Naive thymus-derived CD8-positive, alpha-beta T cell (primary cell): ENCODE measurements at places on chromosomes 13 and 19. TPM values are rescaled to one million over a fixed set of nuclear protein-coding genes. Genes with fewer than 3 reads are reported as not detected.

- no peak for DNase-seq
- H3K27me3 ChIP-seq = no peaks in the 10 kb centered on the region
- H3K4me3 ChIP-seq = no peak overlapping the region
- H3K36me3 ChIP-seq = no peaks in the 10 kb centered on the region
- H3K4me1 ChIP-seq = peaks cover 2% of the 10 kb centered on the region
- H3K27ac ChIP-seq = no peak overlapping the region
These were observed 337.7 kb downstream of the DNAJC15 start for GRCh38 chr13:43360892-43361610.

DNA sequence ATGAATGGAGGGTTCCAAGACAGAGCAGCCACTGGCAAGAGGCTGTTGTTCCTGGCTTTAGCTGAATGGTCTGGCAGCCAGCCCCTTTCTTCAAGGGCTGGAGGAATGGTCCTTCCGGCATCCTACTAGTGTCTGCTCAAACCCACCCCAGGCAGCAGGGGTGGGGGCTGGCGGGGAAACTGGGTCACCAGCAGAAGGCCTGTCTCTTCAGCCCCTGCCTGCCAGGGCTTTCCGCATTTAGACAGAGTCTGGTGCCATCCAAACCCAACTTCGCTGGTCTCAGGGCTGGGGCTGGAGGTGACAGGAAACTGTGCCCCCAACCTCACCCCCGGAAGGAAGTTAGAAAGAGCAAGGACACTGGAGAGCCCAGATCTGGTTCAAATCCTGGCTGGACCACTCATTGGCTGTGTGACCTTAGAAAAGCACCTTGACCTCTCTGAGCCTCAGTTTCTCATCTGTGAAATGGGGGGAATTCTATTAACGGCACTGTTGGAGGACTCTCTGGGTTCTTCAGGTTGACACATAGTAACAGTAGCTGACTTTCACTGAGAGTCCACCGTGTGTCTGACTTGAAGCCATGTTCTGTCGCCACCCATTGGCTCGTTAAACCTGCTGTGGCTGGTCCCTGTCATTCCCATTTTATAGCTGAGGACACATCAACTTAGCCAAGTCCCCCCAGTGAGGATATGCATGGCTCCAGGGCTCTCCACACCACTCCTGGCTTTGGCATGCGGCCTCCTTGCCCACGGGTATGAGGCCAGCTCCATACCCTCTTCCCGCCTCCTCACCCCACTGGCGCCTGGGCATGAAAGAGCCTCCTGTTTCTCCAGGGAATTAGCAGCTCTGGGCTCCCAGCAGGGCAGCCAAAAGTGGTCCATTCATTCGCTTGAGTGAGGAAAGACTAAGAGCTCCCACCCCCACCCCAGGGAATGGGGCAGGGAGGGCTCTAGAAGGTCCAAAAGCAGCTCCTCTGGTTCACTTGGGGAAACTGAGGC lies 2.5 kb upstream of the NR2C2AP start:
- peaks cover 20% of the 10 kb centered on the region for H3K27me3 ChIP-seq
- no peak overlapping the region for H3K4me3 ChIP-seq
- no peak overlapping the region for H3K27ac ChIP-seq
- H3K36me3 ChIP-seq = peaks cover 3% of the 10 kb centered on the region
- peaks cover 40% of the 10 kb centered on the region for H3K4me1 ChIP-seq

GRCh38 chr13:104288496-104288895 lies 1222.3 kb upstream of the SLC10A2 start:
- no peak overlapping the region for H3K27ac ChIP-seq
- no peaks in the 10 kb centered on the region for H3K36me3 ChIP-seq
- H3K27me3 ChIP-seq = no peaks in the 10 kb centered on the region
- no peaks in the 10 kb centered on the region for H3K4me1 ChIP-seq

DNA sequence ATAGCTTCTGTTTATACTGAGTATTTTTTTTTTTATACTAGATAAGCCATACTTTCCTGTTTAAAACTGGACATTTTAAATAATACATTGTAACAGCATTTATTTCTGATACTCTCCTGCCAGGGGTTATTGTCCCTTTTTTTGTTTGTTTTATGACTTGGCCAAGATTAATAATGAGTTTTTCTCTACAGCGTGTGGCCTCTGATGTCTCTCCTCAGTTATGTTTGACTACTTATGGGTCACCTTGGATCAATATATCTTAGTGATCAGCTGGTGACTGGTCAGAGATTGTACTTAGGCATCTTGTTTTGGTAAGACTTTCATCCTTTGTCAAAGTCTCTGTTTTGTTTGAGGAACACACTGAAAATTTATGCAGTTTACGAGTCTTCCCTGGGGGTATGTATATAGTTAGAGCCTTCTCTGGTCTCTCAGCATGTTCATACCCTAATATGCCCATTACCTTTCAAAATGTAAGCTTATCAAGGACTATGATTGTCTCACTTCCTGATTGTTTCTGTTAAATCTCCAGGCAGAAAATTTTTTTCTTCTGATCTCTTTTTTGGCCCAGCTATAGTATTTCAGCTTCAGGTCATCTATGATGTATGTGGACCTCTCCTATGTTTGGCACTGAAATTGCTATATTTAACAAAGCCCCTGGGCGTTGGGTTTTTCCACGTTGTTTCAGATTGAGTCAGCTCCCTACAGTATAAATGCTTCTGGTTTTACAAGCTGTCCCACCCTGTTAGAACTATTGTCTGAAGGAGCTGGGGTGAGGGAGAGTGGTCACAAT lies 87.9 kb downstream of the URI1 start:
- H3K27me3 ChIP-seq = no peaks in the 10 kb centered on the region
- no peak overlapping the region for H3K27ac ChIP-seq
- H3K4me3 ChIP-seq = no peak overlapping the region
- peaks cover 60% of the 10 kb centered on the region for H3K36me3 ChIP-seq
- H3K4me1 ChIP-seq = peaks cover 5% of the 10 kb centered on the region

- peak within 1 kb of the TSS; percentile 97 for H3K27ac ChIP-seq
- no peak for DNase-seq
- no peaks in the 10 kb centered on the region for H3K27me3 ChIP-seq
- H3K4me3 ChIP-seq = peak within 1 kb of the TSS; percentile 98
- H3K36me3 ChIP-seq = peaks cover 3% of the 10 kb centered on the region
These were observed at the start of gene KLF16 for GRCh38 chr19:1863328-1863637. Gene KLF16 (minus strand): TSS chr19:1863579. CDS start chr19:1863497, 82 bp downstream.

The SIGLEC14 gene
- 0.83 TPM for total RNA-seq

GRCh38 chr13:59681636-59682311 lies 482.0 kb downstream of the DIAPH3 start:
- H3K4me3 ChIP-seq = no peak overlapping the region
- DNase-seq = no peak
- H3K27ac ChIP-seq = no peak overlapping the region
- H3K4me1 ChIP-seq = no peaks in the 10 kb centered on the region

The SRRM5 gene
- total RNA-seq = 1.4 TPM

DNA sequence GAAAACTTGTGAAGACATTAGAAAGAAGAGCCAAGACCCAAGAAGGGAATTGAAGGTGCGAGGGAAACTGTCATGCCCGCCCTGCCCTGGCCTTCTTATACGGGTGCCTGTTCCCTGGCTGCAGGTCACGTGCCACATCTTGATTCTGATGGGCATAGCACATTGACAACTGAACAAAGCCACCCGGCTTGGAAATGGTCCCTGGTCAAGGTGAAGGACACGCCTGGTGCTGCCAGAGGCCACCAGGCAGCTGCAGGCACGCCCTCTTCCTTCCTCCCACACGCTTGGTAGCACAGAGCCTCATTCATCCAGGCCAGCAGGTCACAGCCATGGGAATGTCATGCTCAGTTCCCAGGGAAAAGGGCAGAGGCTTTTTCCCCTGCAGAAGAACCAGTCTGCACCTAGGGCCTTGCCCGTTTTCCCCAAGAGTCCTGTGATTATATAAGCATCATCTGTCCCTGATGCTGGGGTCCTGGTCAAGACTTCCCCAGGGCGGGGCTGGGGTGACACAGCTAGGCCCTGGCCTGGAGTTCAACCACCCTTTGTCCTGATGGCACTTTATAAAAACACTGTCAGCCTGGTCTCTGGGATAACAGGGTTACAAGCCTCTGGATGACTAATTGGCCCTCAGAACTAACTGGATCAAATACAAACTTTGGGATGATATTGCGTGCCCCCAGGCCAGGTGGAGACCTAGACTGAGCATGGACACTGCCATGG lies 56.0 kb downstream of the CDADC1 start:
- no peak overlapping the region for H3K4me3 ChIP-seq
- peaks cover 9% of the 10 kb centered on the region for H3K4me1 ChIP-seq
